Stomach (tissue), 19 donors: ENCODE measurements at places on chromosomes 1 and 21.

DNA sequence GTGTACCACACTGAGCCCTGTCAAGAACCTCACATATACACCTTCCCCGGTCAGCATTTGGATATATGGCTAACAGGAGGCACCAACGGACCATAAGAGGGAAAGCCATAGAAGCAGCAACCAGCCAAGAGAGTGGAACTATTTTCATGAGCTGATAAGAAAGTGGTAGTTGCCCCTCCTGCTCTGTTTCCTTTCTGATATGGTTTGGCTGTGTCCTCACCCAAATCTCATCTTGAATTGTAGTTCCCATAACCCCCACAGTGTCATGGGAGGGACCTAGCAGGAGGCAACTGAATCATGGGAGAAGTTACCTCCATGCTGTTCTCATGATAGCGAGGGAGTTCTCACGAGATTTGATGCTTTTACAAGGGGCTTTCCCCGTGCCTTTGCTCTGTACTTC lies 366.1 kb upstream of the DAB1 start:
- no peak for DNase-seq

- no peak for DNase-seq
Observed at GRCh38 chr1:38529391-38529790, 330.2 kb downstream of the RRAGC start.

- DNase-seq = peak; percentile 93
Observed at GRCh38 chr1:20732588-20733359, at the start of gene SH2D5. Gene SH2D5 (minus strand): TSS chr1:20732703. CDS start chr1:20728044, 4,659 bp downstream.

- DNase-seq = no peak
Observed at GRCh38 chr21:19914028-19914427, 1084.2 kb upstream of the NCAM2 start.

DNA sequence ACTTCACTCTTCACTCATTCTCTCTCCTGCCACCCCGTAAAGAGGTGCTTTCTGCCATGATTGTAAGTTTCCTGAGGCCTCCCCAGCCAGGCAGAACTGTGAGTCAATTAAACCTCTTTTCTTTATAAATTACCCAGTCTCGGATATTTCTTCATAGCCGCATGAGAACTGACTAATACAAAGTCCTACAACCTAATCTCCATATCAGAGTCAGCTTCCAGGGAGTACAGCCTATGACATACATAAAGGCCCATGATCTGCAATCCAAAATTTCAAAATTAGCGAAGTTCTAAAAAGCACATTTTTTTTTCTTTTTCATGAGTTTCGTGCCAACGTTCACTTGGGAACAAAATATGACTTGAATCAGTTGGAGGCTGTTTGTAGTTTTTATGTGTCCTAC lies 256.9 kb upstream of the DUSP10 start:
- no peak for DNase-seq

DNA sequence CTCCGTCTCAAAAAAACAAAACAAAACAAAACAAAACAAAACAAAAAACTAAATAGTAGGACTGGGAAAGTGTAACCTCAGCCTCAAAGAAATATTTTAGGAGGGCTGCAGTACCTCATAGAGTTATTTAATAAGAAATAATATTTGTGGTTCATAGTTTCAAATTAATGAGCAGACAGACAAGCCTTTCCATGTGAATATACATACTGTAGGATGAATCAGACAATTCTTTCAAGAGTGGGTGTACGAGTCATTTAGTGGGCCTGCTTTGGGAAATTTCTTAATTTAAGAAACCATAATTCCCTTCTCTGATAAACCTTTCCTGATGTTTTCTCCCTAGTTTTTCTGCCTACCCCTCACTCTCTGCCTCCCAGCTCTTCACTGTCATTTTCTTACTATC lies 52.5 kb downstream of the CDC14A start:
- no peak for DNase-seq

DNA sequence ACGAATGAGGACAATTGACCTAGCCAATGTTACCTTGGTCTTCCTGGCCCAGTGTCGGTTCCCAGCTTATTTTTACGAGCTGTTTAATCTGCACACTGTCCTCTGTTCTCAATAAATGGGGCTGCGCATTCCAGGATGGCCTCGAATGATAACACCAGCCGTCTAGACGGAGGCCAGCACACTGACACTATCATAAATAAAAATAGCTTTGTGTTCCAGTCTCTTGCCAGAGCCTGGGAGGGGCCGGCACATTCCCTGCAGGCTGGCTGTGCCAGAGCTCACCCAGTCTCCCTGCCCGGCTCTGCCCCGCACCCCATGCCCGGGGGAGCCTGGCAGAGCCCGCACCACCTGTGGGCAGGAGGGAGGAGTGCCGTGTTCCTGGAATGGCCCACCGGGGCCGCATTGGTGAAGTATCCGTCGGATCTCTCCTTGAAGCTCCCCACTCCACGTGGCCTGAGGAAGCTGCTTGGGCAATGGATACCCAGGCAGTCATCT lies 92.1 kb downstream of the SPSB1 start:
- no peak for DNase-seq

GRCh38 chr1:221720545-221720944 lies 21.3 kb downstream of the DUSP10 start:
- no peak for DNase-seq

GRCh38 chr1:35576061-35576765 lies 3.1 kb downstream of the TFAP2E start:
- no peak for DNase-seq

DNA sequence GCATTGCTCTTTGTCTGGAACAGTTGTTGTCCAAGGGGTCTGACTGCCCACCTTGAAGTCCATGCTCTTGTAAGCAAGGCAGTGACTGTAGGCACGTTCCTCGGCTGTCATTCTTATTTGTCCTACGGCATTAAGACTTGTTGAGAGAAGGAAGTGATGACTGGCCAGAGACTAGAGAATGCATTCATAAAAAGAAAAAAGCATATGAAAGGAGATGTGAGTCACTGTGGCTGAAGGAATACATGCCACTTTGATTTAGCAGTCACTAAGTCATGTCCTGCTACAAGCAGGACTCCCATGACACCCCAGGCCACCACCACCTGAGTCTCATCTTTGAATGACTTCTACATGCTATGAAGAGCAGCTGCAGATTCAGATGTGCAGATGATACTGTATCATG lies 50.5 kb downstream of the CNN3 start:
- DNase-seq = no peak

DNA sequence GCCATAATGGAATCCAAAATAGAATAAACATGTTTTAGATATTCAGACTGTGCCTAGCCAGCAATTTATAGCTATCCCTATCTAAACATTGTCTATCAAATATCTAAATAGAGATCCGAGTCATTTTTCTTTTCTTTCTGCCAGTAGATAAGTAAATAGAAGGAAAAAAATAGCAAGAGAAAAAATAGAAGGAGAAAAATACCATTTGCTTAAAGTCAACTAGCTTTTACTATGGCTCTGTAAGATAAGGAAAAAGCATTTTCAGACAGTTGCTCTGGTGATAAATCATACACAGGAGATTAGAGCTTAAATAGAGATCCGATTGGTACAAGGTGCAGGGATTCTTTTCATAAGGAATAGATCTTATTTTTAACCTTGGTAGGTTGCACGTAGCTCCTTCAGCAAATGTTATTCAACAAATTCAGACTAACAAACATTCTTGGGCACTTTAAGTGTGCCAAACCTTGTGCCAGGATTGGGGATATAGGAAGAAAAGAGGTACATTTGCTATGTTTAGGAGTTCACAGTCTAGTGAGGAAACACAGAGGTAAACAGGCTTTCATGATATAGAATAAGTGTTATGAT lies 70.1 kb upstream of the CCDC190 start:
- DNase-seq = no peak

- DNase-seq = no peak
Observed at GRCh38 chr1:220691053-220691684, 1.0 kb downstream of the C1orf115 start.

DNA sequence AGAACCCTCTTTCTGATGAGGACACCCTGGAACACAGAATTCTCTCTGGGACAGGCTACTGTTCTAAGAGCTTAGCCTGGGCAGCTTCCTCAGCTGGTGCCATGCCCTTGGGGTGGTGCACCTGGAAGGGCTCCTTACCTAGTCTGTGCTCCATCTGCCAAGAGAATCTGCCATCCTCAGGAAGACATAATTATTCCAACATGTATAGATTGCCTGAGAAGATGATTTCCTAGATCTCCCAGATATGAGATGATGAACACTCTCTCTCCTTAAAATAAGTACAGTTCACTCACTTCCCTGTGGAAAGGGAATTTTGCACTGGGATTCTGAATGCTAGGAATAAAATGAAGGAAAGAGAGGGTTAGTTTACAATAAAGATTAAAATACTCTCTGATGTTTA lies 87.6 kb downstream of the NENF start:
- no peak for DNase-seq

DNA sequence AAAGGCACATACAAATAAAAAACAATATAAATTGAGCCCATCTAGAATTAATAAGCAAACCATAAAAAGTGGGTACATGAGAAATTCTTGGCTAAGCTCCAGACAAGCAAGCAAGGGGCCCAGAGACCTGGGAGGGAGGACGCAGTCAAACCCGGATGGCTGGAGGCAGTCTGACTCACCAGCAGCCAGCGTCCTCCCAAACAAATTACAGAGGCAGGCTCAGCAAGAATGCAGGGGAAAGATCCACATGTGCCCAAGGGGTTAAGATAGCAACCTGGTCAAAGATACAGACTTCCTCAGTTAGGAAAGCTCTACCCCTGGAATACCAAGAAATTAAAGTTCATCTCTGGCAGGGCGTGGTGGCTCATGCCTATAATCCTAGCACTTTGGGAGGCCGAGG lies 7.4 kb upstream of the TIAM1 start:
- no peak for DNase-seq

DNA sequence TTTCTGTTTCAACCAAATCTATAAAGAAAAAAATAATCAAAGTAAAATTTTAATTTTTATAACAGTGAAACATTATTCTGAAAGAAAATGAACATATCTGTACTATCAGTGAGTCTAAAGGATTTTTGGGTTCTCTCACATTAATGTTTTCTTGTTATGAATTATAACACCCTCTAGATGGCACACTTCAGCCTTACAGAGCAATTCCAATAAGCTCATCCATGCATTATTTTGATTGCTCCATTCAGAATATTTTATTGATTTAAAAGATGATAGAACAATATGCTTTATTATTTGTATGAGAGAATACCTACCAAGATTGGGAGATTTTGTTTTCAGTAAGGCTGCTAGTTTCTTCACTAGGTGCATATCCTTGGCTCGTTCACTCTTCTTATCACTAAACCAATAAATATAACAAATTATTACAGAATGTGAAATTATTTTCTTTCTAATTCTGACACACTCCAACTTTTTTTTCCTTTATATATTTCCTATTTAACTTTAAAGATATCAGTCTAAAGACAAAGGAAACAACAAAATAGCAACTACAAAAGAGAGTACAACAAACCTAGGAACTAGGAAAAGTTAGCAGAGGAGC lies 82.4 kb downstream of the RAB3GAP2 start:
- no peak for DNase-seq

GRCh38 chr1:79662596-79662995 lies 656.1 kb upstream of the ADGRL4 start:
- no peak for DNase-seq

- DNase-seq = no peak
Observed at GRCh38 chr1:196685506-196685905, 33.7 kb downstream of the CFH start.

- no peak for DNase-seq
Observed at GRCh38 chr1:167708940-167709389, 12.8 kb upstream of the MPZL1 start.

- DNase-seq = no peak
Observed at GRCh38 chr1:167880580-167881021, 33.3 kb downstream of the ADCY10 start.

- DNase-seq = no peak
Observed at GRCh38 chr1:236888126-236888525, 93.0 kb downstream of the MTR start.

GRCh38 chr1:174964972-174965361 lies 34.8 kb upstream of the CACYBP start:
- DNase-seq = peak; percentile 49

DNA sequence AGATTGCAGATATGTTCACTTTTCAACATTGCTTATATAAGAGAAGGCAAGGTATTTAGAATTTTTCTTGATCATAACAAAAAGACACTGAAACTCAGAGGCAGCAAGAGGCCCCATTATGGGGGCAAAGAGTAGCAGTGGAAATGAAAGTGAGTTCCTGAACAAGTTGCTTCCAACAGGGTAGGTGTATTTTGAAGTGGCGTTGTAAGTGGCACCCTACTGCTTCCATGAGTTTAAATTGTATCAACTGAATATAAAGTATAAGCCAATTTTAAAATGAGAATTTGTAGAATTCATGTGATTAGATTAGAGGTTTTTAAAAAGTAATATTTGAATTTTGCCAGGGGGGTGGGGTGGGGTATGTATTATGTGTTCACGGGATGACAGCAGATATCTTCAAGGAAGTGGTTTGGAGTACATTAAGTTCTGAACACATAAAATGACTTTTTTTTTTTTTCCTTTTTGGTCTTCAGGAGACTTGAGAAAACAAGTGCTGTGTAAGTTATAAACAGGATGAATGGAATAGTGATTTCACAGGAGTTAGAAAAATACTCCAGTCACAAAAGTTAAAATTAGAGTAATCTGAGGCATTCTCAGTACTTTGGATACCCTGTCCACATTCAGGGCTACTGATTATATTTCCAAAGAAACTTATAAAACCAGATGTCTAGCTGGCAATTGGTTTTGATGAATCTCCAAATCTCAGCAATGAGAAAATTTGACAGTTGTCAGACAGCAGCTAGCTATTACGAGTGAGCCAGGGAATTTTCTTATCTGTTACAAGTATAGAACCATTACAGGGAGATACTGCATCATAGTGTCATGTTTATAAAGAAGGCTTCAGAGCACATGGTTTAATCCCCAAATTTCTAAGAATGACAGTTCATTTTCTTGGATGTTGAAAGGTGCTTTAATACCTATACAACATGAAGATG lies 182.0 kb downstream of the ST6GALNAC3 start:
- no peak for DNase-seq

DNA sequence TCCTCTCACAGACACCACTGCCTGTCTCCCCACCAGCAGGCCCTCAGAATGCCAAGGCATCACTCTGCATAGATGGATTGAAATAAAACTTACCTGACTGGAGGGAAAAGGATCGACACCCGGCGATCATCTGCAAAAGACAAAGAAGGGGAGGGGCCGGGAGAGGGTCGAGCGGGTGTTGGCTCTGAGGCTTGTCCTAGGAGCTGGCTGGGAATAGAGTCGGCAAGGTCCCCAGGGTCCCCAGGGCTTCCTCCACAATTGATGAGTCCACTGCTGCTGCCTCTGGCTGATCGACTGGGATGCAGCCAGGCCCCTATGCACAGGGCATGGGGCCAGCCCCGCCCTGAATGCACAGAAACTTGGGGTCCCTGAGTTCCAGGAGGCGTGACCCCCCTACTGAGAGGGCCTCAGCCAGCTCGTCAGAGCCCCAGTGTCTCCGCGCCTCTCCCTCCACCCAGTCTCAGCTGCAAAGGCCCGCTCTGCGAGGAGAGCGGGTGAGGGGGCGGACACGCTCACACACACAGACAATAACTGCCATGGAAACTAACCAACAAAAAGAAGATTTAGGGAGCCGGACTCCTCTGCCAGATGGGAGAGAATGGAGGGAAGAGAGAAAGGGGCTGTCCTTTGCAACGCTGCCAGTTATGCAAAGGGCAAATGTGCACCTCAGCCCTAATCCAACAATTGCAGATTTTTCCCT lies at the start of gene KLHDC8A:
Gene KLHDC8A, minus strand, starts transcription at position 483 of the 700 bp plus-strand sequence. CDS start 13,318 bp downstream, outside the sequence.
- DNase-seq = peak; percentile 88

- DNase-seq = no peak
Observed at GRCh38 chr1:105652109-105652508, 1404.4 kb upstream of the PRMT6 start.
